Stimulated activated CD8-positive, alpha-beta memory T cell treated with anti-CD3 and anti-CD28 coated beads, Interleukin-15, amount 100 ng/mL, for 1 hour (primary cell): ENCODE measurements at places on chromosomes 6 and 20.
A peak's percentile ranks its signal among the peaks of the same experiment; 100 is the strongest.

DNA sequence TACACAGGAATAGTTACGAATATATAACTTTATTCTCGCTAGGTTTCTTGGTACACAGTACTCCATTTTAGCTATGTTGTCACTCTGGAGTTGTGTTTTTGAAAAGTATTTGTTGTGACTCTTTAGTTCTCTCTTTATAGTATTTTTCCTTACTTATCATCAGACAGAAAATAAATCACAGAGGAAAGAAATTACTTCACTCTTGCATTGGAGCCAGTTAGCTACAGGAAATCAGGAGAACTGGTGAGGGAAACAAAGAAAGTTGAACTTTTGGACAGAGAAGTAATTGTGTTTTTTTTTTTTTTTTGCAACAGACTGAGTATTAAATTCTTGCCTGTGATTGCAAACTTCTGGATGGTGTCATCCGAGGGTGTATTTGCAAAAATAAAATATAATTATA lies 33.9 kb downstream of the DSE start:
- DNase-seq, result no peak

- no peak for DNase-seq
Observed at GRCh38 chr6:135983718-135984343, 132.3 kb downstream of the PDE7B start.

DNA sequence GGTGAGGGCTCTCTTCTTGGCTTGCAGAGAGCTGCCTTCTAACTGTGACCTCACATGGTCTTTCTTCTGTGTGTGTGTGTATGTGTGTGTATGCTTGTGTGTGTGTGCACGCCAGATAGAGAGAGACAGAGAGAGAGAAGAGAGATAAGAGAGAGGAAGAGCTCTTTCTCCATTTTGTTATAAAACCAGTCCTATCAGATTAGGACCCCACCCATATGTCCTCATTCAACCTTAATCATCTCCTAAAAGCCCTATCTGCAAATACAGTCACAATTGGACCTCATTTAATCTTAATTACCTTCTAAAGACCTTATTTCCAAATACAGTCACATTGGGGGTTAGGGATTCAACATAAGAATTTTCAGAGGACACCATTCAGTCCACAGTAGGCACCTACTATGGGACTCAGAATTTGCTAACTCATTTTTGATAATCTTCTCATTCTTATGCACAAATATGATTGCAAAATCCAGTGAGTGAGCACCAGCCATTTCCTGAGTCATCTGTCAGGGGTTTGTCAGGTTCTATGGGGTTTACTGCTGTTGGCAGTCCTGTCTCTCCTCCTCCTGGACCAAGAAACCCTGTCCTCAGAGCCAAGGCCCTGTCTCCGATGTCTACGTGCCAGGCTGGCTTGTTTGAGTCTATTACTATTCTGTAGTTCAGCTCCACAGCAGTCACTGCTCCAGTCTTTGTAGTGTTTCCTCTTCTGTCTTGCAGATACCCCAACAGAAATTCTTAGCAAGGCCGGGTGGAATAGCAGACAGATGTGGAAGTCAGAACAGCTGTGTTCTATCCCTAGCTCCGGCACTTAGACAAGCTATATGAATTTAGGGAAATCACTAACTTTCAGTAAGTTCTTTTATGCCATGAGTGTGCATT lies 59.0 kb upstream of the FAM184A start:
- no peak for DNase-seq

GRCh38 chr6:146594495-146594894 lies 4.3 kb upstream of the ADGB start:
- DNase-seq, result no peak

DNA sequence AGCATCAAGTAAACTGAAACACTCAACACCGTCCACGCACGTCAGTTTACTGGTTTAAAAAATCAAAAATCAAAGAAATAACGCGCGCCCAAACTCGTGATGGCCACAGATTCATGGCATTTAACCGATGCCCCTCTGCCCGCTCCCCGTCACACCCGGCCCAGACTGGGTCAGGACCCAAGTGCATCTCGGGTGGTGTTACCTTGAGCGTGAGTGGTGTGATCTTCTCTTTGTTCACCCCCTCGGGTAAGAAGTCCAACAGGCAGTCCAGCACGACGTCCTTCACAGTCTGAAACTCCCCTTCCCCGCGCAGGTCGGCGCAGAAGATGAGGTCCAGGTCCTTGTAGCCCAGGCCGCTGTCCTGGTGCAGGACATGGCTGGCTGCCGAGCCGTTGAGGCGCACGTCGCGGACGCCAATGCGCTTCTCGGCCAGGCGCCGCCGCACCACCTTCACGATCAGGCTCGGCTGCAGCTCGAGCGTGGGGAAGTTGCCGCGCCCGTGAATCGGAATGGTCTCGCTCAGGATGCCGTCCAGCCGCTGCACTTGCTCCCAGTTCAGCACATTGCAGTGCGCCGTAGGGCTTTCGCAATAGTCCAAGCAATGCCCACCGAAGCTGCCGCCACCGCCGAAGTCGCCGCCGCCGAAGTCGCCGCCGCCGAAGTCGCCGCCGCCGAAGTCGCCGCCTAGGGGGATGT lies 945 bp downstream of the TENT5A start:
- peak; percentile 2 for DNase-seq

DNA sequence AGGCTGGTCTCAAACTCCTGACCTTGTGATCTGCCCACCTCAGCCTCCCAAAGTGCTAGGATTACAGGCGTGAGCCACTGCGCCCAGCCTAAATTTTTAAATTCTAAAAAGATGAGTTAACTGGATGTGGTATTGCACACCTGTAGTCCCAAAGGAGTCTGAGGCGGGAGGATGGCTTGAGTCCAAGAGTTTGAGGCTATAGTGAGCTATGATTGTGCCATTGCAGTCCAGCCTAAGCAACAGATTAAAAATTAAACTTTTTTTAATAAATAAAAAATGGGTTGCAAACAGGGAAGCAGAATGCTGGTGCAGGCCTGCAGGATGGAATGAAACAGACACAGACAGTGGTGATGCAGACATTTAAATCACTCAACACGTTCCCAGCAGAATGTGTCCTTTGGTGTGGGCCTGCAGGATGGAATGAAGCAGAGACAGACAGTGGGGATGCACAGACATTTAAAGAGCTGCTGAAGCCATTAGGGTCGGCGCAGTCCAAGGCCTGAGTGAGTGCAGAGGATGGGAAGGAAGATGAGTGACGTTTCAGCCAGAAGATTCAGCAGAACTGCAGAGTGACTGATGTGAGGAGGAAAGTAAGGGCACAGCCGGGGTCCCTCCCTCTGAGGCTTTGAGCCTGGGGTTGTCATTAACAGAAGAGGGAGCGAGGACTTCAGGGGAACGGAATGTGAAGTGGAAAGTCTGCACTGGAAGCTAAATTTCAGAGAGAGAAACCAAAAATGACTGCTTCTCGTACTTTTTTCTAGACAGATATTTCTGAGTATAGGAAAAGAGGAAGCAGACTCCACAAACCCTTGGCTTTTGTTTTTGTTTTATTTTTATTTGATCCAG lies 117.5 kb downstream of the RIN2 start:
- no peak for DNase-seq

- DNase-seq, result no peak
Observed at GRCh38 chr6:132830334-132830751, 16.0 kb downstream of the RPS12 start.

DNA sequence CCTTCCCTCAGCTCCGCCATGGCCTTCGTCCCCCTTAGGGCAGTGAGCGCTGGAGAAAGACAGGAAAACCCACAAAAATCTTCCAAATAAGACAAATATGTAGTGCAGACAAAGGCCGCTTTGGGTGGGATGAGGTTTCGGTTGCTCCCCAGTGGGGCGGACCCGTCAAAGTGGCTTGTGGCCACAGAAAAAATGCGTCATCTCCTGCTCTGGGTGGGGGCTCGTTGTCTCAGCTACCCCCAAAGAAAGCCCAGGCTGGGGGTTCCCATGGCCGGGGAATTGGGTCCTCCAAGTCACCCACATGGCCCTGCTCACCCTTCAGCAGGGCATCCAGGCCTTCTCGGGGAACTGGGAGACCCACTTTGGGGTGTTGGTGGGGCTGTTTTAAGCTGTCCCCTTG lies 21.9 kb upstream of the SCUBE3 start:
- no peak for DNase-seq

DNA sequence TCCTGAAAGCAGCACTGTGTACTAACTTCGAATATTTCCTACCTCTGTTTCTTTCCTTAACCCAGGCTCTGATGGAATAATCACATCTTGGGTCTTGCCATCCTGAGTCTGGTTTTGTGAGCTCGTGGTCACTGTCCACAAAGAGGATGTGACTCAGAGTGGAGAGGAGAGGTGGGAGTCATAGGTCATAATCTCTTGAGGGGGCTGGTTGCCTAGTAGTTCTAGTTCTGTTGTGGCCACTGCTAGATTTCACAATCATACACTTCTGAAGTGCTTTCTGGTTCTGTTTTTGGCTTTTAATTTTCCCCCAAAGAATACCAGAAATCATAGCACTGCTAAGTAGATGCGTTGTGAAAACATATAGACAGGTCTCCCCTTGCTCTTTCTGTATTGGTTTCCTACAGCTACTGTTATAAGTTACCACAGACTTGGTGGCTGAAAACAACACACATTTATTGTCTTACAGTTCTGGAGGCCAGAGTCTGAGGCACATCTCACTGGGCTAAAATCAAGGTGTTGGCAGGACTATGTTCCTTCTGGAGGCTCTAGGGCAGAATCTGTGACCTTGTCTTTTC lies 102.8 kb downstream of the NRSN1 start:
- DNase-seq, result no peak

DNA sequence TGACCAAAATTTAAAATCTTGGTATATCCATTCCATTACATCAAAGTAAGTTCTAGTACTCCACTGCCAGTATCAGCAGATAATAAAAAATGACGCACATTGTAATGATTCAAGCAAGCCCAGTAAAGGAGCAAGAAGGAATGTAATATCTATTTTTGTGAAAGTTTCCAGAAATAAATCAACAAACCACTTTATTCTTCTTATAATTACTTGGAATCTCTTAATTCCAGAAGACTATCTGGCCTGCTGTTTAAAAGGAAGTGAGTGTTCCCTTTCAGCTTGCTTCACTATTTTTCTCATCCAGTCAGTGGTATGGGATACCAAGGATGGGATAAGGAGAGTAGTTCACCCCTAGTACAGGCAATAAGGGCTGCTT lies 42.2 kb upstream of the DSE start:
- no peak for DNase-seq

DNA sequence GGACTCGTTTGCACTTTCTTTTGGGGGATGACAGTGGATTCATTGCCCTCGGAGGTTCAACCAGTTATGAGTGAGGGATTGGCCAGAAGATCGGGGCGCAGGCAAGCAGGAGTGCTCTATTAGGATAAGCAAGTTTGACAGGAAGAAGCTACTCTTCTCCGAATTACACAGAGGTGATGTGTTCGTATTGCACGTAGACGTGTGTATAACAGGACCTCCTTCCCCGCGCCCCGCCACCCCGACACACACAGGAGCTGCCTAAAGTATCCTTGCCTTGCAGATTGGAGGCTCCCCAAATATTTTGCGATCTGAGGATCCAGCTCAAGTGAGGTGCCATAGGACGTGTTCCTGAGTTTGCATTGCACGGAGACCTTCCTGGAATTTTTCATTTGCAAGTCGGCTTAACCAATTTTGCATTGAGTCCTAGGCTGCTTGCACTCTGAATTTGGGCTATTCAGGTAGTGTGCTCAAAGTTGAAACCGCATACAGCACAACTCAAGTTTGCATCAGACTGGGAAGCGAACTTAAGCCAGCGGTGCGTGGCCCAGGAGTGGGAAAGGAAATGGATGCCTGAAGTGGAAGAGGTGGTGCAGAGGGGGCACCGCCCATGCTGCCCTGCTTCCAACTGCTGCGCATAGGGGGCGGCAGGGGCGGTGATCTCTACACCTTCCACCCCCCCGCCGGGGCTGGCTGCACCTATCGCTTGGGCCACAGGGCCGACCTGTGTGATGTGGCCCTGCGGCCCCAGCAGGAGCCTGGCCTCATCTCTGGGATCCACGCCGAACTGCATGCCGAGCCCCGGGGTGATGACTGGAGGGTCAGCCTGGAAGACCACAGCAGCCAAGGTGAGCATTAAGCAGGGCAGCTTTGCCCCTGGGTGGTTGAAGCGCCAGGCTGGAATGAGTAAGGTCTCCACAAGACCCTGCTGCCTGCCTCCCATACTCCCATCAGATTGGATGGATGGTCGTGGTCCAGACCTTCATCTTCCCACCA lies 770 bp downstream of the TCF19 start:
- DNase-seq, result no peak

DNA sequence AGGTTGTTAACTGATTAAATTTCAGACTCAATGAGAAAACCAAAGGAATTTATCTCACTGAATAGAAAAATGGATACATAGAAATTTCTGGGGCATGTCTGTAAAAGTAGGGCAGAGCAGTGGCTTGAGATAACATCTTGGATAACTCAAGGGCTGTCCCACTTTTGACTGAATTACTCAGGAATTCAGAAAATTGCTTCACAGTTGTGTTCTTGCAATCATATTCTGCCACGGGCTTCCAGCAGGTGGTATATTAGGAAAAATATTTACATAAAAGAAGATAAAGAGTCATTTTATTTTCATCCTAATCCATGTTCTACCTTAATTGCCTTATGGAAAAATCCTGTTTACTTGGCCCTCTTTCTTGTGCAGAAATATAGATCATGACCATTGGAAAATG lies 156.4 kb upstream of the AKIRIN2 start:
- DNase-seq, result no peak

- DNase-seq, result no peak
Observed at GRCh38 chr20:57795977-57796560, 86.3 kb upstream of the PMEPA1 start.

DNA sequence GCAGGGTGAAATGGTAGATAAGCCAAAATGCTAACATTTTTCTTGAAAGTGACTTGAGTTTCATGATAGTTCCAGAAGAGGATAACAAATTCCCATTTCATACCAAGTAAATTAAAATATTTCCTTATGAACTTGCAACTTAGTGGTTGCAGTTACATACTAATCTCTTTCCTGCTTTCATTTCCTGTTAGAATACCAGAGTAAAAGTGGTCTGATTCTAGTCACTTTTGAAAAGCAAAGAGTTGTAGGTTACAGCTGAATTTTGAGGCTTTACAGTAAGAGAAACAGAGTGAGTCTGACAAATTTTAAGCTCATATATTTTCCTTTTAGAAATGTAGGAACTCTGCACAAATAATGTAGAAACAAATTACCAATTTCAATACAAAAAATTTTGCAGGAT lies 117.4 kb downstream of the ZFAND3 start:
- no peak for DNase-seq

GRCh38 chr6:107056796-107057195 lies 28.8 kb downstream of the MTRES1 start:
- DNase-seq, result no peak

DNA sequence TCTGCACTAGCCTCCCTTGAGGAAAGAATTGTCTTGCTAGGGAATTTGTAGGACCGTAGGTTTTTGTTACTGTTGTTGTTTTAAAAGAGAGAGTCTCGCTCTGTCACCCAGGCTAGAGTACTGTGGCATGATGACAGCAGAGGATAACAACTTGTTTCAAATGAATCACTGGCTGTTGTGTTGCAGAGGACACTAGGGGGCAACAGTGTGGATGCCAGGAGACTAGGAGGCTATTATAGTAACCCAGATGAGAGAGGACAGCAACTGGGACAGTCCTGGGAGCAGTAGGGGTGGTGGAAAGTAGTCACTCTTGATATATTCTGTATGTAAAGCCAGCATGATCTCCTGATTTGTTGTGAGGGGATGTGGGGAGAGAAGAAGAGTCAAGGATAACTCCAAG lies 41.8 kb upstream of the LAMA4 start:
- DNase-seq, result no peak

GRCh38 chr6:154230910-154231595 lies 125.5 kb downstream of the IPCEF1 start:
- DNase-seq, result no peak

- no peak for DNase-seq
Observed at GRCh38 chr6:132764370-132764769, 6.7 kb upstream of the VNN2 start.
